CD4-positive, alpha-beta T cell treated with Interferon alpha-2 for 1 hour (primary cell): ENCODE measurements at places on chromosomes 11 and 22.

- DNase-seq = no peak
Observed at GRCh38 chr22:42459287-42460063, 27.3 kb upstream of the NFAM1 start.

- no peak for DNase-seq
Observed at GRCh38 chr11:71183878-71184277, 68.5 kb downstream of the SHANK2 start.

- no peak for DNase-seq
Observed at GRCh38 chr11:26717771-26718170, 4.1 kb downstream of the SLC5A12 start.

DNA sequence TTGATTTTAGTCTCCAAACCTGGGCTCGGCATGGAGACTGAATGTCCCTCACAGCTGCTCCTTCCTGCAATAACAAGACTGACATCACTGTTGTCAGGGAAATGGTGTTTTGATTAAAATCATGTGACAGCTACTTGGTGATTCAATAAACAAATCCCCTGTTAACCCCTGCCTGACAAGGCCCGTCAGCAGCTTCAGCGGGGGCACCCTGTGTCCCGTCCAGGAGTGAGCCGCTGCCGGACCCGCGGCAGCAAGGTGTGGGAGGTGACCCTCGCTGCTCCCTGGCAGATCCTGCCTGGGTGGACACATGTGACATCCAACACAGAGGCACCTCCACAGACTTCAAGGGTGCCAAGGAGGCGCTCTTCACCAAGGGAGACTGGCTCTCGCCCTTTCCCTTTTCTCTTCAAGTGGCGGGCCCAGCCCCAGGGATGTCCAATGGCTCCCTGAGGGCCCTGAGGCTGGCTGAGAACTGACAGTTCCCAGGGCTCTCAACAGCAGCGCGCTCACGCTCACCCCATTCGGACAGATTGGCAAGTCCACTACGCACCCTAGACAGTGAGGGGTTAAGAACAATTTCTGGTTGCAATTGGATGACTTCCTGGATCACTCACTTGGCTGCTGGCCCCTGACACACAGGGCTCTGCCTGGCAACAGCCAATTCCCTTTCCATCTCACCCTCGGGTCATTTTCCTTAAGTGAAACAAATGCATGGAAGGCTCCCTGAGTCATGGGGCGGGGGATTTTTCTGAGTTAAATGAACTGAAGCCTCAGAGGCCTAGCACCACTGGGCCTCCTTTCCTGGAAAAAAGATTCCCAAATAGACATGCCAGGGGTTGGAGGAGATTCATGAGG is 30.7 kb downstream of the PPP2R1B start:
- DNase-seq = no peak

GRCh38 chr22:42217752-42218280 is 52.6 kb downstream of the TCF20 start:
- no peak for DNase-seq

DNA sequence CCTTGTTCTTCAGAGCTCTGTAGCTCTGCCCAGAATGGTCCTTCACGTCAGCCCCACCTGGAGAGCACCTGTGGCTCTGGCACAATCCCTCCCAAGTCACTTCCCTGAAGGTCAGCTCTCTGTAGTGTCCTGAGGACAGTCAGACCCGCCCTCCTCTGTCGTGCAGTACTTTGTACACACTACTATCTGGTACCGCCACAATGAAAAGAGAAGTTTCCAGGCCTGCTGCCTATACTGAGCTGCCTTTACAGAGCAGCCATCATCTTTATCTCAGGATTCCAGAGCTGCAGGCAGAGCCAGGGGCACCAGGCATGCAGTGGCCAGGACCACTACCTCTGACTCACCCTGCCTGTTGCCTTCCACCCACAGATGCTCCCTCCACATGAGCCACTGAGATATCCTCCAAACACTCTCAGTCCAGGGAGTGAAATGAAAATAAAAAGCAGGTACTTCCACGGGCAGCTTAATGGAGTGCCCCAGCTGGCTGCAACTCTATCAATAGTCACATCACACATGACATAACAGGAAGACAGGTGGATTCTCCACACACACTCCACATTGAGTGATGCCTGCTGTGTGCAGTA is 7.3 kb downstream of the PACSIN2 start:
- no peak for DNase-seq

GRCh38 chr11:76659672-76660532 is 10.6 kb downstream of the LRRC32 start:
- no peak for DNase-seq

DNA sequence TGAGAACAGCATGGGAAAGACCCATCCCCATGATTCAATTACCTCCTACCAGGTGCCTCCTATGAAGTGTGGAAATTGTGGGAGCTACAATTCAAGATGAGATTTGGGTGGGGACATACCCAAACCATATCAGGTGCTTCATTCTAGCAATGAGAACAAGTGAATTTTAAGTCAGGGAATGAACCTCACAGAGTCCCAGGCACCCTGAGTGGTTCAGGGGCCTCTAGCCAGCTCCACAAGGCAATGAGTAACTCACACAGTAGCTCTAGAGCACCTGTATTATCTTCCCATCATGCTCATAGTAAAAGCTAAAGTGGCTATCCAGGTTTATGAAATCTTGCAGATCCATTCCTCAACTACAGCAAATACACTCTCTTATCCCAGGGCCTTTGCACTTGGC is 13.1 kb upstream of the ACCSL start:
- no peak for DNase-seq

- DNase-seq = no peak
Observed at GRCh38 chr11:44527476-44527875, 38.0 kb upstream of the CD82 start.

DNA sequence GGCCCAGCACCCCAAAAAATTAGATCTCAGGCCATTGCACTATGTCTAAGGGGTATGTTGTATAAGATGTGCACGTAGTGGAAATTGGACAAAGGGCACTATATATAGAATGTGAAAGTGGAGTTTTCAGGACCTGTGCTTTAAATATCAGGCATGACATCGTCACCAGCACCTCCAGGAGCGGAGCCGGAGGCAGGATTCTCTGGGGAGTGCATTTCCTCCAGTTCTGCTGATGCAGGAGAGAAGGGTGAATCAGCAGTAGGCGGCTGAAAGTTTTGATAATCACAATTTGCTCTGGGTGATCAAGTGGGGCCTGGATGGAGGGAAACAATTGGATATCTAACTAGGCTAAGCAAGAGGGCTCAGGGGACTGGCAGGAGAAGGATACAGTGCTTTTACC is 69.1 kb upstream of the NTM start:
- DNase-seq = no peak
